Stimulated activated CD4-positive, alpha-beta T cell treated with anti-CD3 and anti-CD28 coated beads, Interleukin-15, amount 100 ng/mL, for 48 hours (primary cell): ENCODE measurements at places on chromosomes 3 and 15.

DNA sequence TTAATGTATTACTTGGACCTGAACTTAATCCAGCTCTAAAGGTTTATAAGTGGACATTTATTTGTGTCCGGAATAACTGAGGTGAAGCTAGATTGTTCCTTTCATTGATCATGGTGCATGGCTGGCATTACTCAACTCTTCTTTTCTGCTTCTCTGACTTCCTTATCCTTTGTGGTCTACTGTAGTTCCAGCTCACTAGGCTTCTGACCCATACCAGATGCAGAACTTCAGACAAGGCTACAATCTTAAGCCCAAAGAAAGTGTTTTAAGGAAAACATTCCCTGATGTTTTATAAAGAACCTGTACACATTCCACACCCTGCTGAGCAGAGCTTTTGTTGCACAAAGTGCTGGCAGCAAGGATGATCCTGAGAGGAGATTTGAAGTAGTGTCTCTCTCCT, 250.8 kb upstream of the TGFBR2 start:
- DNase-seq: no peak

GRCh38 chr3:145094355-145094941, 1066.5 kb downstream of the PLOD2 start:
- DNase-seq: no peak

- no peak for DNase-seq
These were observed at the start of gene TTLL3 for GRCh38 chr3:9809615-9810432. TSS of gene TTLL3 (plus strand) at chr3:9810262. CDS start at chr3:9810662, 400 bp downstream.

DNA sequence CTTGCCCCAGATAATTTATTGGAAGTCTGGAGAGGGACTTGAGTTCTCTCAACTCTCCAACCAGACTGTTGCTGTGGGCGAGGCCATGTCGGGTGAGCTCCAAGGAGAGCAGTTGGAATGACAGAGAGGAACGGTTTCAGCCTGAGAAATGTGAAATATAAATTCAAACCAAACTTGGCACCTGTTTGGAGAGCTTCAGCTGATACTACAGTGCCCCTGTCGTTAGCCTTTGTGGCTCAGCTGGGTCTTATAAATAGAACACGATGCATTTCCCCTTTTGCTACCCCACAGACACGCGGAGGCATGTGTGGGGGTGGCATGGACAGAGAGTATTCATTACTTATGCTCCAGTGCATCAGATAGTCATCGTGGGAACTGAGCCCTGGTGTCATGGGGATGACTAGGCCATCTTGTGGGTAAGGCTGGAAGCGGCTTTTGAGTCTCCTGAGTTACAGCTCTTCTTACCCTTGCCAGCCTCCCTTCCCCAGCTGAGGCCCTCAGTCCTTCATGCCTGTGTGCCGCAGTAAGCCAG, 15.6 kb downstream of the SMAD3 start:
- peak; percentile 72 for DNase-seq

- no peak for DNase-seq
These were observed 95.1 kb downstream of the DHX36 start for GRCh38 chr3:154229217-154229590.

GRCh38 chr3:157125101-157125500, 34.8 kb downstream of the CCNL1 start:
- DNase-seq: no peak

DNA sequence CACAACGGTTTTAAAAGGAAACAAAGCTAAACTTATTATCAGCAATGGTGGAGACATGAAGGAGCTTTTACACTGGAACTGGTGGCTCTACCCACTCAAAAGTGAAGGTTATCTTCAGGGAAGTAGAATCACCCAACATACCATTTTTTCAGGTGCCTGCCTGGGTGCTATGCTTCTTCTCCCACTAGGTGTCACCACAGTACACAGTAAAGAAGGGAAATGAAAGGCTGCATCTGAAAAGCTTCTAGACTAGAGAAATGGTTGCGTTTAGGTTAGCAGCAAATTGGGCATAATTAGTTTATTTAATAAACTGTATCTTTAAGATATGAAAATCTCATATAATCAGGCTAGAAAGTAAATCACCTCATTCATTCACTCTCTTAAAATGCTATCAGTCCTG, 47.0 kb upstream of the SELENOK start:
- no peak for DNase-seq

DNA sequence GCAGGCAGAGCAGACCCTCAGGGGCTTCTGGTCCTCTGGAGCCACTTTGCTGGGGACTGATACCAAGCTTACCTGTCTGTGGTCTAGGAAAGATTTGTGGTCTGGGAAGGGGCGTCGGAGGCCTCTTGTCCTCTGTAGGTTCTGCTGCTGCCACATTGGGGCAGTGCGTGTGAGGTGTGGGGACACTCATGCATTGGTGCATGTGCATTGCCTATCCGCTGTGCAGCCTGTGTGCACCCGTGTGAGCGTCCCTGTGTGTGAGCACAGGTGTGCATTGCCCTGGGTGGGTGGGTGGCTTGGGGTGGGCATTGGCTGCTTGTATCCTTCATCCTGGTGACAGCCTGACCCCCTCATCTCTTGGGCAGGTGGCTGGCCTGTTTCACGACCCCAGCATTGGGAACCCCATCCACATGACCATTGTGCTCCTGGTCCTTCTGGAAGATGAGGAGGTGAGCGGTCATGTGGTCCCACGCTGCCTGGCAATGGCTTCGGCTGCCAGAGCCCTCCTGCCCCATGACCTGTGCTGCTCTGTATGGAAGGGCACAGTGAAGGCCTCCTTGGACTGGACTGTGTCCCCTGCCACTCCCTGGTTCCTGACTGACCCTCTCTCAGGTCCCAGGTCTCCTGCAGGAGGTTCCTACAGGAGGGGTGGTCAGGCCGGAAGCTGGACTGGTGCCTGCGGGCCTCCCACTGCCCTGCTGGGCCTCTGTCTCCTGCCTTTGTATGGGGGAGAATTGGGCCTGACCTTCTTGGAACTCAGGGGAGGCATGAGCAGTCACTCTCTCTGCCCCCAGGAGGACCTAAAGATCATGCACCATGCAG, 41.5 kb downstream of the SAXO2 start:
- DNase-seq: no peak

DNA sequence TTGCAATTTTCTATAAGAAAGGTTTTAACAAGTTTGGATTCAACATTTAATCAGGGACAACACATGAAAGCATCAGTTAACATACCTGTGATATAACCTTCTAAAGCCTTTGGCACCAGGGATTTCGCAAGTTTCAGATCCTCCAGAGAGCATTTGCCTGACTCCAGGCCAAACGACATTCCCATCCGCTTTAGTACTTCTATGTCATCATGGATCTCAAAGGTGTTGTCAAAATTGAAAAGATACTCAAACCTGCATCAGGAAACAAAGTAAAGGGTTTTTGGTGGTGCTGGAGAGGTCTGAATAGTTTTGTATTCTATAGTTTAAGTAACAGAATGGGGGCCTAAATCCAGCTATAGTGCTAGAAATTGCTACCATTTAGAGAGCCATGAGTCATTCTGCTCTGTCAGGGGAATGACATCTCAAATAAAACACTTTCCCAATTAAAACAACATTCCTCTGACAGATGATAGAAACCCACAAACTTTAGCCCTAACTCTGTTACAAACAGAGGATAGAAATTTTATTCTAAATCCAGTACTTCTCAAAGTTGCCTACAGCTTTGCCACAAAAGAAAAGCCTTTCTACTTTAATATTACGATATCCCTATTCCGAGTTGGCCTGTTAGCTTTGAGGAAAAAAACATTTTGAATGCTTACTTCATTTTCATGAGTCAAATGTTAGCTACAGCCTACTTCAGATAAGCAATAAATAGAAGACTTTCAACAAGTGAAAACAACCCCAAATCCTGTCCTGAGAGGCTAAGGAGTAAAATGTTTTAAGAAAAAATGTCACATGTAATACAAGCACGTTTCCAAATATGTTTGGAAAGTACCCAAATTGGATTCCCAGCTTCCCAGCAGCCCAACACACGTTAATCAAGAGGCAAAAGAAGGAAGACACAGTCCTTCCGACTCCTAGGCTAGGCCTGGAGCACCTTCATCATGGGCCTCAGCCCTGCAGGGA, 83.4 kb downstream of the ATP1B3 start:
- DNase-seq: no peak

- peak; percentile 20 for DNase-seq
These were observed 722 bp upstream of the ZXDC start for GRCh38 chr3:126476166-126477060.

GRCh38 chr3:14404186-14404585, 1.8 kb downstream of the SLC6A6 start:
- no peak for DNase-seq

GRCh38 chr3:125266971-125267370, 54.4 kb upstream of the SLC12A8 start:
- DNase-seq: no peak

GRCh38 chr3:53193466-53194209, 32.6 kb downstream of the PRKCD start:
- no peak for DNase-seq

DNA sequence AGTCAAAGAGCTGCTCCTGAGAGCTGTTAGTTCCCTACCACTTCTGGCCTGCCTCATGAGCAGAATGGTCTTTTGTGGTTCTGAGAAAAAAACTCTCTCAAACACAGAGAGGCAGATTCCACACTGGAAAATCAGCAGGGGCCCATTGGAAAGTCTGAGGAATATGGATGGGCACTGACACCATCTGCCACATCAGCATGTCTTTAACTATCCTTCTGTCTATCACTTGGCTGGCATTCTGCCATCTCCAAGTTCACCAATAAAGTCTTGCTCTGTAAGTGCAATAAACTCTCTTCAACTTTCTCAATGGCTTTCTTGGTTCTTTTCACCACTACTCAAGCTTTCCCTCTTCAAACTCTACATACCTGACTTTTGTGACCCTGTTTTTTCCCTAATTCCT, 101.3 kb upstream of the GALNT15 start:
- DNase-seq: no peak

GRCh38 chr3:197753263-197753662, 3.6 kb downstream of the FYTTD1 start:
- DNase-seq: no peak

GRCh38 chr15:47383801-47384200, 333.5 kb upstream of the SEMA6D start:
- DNase-seq: no peak

GRCh38 chr3:45573591-45573990, 21.0 kb upstream of the LIMD1 start:
- no peak for DNase-seq

GRCh38 chr3:119547227-119547626, 12.2 kb downstream of the CD80 start:
- no peak for DNase-seq

DNA sequence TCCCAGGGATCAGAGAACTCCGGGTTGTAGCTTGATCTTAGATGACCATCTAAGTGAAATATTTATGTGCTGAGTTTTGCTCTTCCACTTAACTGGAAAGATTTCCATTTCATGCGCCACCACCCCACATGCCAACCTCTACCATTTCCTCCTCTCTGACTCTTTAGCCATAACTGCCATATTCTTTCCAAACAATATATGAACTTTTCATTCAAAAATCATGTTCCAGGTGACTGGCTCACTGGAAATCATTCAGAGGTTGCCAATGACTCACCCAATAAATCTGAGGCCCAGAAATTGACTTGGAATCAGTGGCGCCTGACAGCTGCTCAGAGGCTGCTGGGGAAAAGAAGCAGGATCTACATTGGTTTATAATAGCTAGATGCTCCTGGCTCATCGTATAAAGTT, 31.6 kb upstream of the FAM174B start:
- no peak for DNase-seq

GRCh38 chr3:89841041-89841440, 733.6 kb downstream of the EPHA3 start:
- DNase-seq: no peak

- DNase-seq: peak; percentile 0
These were observed 28.0 kb upstream of the GABRA5 start for GRCh38 chr15:26838742-26839460.

GRCh38 chr3:73542136-73542535, 82.6 kb downstream of the PDZRN3 start:
- DNase-seq: no peak

- no peak for DNase-seq
These were observed 255.6 kb upstream of the ZNF717 start for GRCh38 chr3:76040946-76041345.

DNA sequence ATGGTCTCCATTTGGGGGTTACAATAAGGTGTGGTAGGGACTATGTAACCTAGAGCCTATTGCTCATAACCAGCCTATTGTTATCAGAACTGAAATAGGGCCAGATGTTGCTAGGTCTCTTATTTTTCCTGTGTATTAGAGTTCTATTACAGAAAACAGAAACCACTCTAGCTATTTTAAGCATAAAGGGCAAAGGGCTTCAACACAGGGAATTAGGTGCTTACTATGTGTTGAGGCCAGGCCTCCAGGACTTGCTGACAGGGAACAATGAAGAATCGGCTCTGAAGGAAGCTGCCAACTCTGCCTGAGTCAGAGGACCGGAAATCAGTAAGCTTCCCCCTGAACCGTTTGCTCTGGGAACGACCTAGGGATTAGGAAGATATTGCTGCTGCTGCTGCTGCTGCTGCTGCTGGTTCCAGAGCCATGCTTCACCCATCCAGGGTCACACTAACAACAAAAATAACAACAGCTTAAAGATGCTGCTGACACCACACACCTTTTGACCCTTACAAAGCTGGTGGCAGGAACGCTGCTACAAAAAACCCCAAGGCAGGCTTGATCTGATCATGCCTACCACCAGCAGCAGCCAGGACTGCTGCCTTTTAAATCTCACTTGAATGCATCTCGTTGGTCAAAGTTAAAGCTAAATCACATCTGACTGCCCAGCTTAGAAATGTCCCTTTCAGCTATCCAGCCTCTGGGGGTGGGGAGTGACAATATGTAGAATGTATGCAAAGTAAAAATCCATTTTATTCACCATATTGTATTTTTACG, 276.9 kb upstream of the IL12A start:
- DNase-seq: no peak
